Karpas-422 (cell line): ENCODE measurements at places on chromosomes 11 and 22.

- DNase-seq = no peak
- H3K27ac ChIP-seq = no peak overlapping the region
- no peaks in the 10 kb centered on the region for H3K4me1 ChIP-seq
- H3K27me3 ChIP-seq = no peaks in the 10 kb centered on the region
Measured at GRCh38 chr11:67057205-67057672, 592 bp downstream of the RHOD start.

DNA sequence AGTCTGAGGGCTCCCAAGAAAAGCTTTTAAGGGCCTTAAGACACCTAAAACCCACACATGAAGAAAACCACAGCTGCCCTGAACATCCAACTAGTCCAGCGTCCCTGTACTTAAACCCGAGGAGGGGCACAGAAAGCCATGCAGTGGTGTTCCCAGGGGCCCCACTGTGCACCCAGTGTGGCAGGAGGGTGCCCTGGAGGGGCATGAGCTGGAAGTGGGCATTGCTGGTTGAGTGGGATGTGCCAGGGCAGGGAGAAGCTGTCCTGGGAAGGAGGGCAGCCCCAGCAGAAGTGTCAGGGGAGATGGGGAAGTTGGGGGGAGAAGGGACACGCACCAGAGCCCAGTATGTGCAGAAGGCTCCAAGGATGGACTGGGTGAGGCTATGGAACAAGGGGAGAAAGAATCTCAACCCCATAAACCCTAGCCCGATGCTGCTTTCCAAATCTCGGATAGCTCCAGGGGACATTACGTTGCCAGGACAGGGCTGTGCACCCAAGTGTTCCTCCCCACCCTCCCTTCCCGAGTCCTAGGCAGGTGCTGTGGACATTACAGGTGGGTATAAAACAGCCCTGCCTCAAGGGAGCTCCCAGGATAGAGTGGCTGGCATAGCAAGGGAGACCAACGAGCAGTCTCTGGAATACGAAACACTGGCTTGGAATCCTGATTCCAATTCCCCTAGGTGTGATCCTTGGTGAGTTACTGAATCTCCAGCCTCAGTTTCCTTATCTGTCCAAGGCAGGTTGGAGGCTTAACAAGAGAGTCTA is 44.2 kb downstream of the SHANK2 start:
- no peaks in the 10 kb centered on the region for H3K27me3 ChIP-seq
- no peaks in the 10 kb centered on the region for H3K4me1 ChIP-seq
- DNase-seq = no peak
- H3K27ac ChIP-seq = no peak overlapping the region
- H3K36me3 ChIP-seq = no peaks in the 10 kb centered on the region

DNA sequence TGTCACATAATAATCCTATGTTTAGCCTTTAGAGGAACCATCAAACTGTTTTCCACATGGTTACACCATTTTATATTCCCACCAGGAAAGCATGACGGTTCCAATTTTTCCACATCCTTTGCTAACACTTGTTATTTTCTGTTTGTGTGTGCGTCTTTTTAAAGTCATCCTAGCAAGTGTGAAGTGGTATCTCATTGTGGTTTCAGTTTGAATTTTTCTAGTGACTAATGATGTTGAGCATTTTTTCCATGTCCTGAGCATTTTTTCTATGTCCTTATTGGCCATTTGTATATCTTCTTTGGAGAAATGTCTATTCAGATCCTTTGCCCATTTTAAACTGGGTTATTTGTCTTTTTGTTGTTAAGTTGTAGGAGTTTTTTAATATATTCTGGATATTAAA is 53.7 kb upstream of the DEPDC7 start:
- H3K36me3 ChIP-seq = peaks cover 57% of the 10 kb centered on the region
- H3K4me3 ChIP-seq = no peak overlapping the region
- no peaks in the 10 kb centered on the region for H3K4me1 ChIP-seq
- no peak overlapping the region for H3K27ac ChIP-seq

DNA sequence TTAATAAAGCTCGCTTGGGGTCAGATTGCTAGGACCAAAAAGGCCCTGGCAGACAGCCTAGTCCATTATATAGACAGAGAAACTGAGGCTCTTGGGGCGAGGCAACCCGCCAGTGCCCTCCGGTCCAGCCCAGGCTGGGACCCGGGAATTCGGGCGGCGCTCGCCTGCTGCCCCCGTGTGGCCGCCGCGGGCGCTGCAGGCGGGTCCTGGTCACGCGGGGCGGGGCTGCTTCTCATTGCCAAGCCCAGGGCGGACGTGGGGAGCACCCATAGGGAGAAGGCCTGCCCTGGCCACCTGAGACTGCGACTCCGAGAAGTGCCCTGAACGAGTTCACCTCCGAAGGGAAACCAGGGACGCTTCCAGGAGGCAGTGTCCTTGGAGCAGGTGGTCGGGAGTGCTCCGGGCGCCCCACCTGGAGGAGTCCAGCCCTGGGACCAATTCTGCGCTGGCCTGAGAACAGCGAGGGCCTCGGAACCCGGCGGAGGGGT is 36.0 kb upstream of the CSNK1E start:
- peak; percentile 81 for DNase-seq
- no peaks in the 10 kb centered on the region for H3K36me3 ChIP-seq
- H3K4me3 ChIP-seq = no peak overlapping the region
- H3K27me3 ChIP-seq = no peaks in the 10 kb centered on the region
- H3K4me1 ChIP-seq = no peaks in the 10 kb centered on the region

DNA sequence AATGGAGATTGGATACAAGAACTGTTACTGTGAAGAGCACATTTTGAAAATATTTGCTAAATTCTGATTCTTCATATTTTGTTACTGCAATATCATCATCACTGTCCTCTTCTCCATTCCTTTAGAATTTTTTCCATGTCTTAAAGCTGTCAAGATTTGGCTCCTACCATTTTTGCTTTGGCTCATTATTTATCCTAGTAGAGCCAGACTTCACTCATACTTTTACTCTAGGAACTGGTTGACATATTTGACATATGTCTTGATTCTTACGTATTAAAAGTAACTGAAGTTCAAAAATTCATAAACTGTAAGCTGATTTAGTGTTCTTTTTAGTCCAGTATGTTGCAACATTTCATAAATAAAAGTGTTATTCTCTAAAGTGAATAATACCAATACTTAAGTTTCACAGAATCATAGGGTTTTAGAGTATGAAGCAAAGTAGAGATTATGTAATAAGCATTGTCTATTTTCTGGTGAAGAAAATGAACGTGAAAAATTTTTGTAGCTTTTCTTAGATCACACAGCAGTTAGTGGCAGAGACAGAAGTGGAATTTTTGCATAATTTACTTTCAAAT is 225.6 kb downstream of the TMEM135 start:
- peak overlapping the region; percentile 1 for H3K27ac ChIP-seq
- no peaks in the 10 kb centered on the region; the same call in 1 of the 2 replicates for H3K36me3 ChIP-seq
- no peak overlapping the region for H3K4me3 ChIP-seq
- peaks cover 33% of the 10 kb centered on the region for H3K4me1 ChIP-seq
- DNase-seq = no peak
- no peaks in the 10 kb centered on the region for H3K27me3 ChIP-seq

DNA sequence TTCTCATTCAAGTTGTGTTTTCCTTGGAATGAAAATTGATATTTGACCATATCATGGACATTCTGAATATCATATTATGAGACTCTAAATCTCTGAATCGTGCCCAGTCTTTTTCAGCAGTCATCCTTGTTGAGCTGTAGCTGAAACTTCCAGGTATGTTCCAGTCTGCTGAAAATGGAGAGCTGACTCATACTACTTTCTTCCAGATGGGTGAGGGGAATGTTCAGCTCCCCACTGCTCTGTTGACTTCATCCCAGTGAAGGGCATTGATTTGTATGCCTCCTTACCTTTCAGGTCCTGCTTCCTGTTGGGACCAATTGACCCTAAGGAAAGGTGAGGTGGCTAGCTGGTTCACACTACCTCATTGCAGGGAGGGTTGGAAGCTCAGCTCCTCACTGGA is 3.5 kb downstream of the OR5P2 start:
- H3K27me3 ChIP-seq = no peaks in the 10 kb centered on the region
- no peak overlapping the region for H3K4me3 ChIP-seq
- H3K4me1 ChIP-seq = no peaks in the 10 kb centered on the region
- no peak for DNase-seq
- H3K36me3 ChIP-seq = no peaks in the 10 kb centered on the region
- no peak overlapping the region for H3K27ac ChIP-seq

DNA sequence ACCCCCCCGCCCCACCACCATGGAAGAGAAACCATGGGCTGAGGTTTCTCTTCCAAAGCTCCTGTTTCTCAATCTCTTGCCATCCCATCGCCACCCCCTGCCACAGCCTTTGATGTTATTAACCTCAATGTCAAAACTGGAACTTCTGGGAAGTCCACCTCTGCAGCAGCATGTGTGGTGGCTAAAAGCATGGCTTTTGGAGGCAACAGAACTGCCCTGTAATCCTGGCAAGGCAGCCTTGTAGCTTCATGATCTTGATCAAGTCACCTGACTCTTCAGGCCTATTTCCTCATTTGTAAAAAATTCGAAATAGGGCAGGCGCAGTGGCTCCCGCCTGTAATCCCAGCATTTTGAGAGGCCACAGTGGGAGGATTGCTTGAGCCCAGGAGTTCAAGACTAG is 3.5 kb upstream of the COX8A start:
- H3K4me3 ChIP-seq = no peak overlapping the region
- no peaks in the 10 kb centered on the region for H3K27me3 ChIP-seq
- H3K27ac ChIP-seq = no peak overlapping the region
- H3K36me3 ChIP-seq = peaks cover under 1% of the 10 kb centered on the region; the same call in 1 of the 2 replicates

DNA sequence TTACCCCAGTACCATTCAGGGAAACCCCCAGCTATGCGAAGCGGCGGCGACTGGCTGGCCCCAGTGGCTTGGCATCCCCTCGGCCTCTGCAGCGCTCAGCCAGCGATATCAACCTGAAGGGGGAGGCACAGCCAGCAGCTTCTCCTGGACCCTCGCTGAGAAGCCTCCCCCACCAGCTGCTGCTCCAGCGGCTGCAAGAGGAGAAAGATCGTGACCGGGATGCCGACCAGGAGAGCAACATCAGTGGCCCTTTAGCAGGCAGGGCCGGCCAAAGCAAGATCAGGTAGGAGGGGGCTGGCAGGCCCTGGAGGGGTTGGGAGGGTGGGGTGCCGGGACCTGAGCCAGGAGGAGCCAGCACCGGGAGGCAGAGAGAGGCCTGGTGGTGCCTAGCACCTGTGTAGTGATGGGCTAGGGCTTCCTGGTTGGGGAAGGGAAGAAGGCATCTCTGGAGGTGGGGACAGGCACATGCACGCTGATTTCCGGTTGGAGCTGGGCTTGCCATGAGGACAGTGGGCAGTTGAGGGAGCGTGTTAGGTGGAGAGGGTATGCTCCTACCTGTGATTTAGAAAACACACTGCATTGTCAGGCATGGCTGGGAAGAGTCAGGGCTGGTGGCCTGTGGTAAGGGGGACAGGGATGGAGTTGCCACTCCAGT is 22.3 kb downstream of the SHANK3 start:
- DNase-seq = no peak
- H3K36me3 ChIP-seq = no peaks in the 10 kb centered on the region
- H3K27me3 ChIP-seq = no peaks in the 10 kb centered on the region
- no peak overlapping the region for H3K27ac ChIP-seq
- H3K4me3 ChIP-seq = no peak overlapping the region

DNA sequence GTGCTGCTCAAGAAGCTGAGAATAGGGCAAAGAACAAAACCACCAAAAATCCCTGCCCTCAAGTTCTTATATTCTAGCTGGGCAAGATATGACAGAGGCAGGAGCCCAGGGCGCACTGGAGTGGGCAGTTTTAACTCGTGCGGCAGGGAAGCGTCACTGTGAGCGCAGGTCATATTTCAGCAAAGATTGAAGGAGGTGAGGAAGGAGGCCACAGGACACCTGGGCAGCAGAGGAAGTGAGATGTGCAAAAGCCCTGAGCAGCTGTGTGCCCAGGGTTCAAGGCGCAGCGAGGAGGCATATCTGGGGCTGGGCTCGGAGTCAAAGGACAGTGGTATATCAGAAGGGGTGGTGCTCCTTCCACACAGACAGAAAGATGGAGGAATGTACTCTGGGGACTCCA is 13.5 kb downstream of the KCNC1 start:
- H3K36me3 ChIP-seq = no peaks in the 10 kb centered on the region
- no peak overlapping the region for H3K27ac ChIP-seq
- H3K4me1 ChIP-seq = no peaks in the 10 kb centered on the region
- no peak overlapping the region for H3K4me3 ChIP-seq
- no peak for DNase-seq

DNA sequence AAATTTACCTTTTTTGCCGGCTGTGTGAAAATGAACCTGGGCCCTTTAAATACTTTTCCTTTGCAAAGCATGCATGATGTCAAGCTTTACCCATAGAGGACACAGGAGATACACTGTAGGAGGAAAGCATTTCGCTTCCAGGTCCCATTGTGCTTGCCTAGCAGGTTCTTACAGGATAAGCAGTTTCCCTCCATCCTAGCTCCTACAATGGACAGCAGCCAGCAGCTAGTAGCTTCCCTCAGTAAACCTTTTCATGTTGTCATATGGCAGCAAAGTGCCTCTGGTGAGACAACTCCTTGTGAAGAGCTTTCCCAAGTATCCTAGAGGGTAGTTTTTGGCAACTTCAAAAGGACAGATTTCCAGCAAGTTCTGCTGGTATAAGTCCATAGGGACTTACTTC is 78.4 kb downstream of the RBFOX2 start:
- no peak for DNase-seq
- H3K4me1 ChIP-seq = no peaks in the 10 kb centered on the region
- H3K36me3 ChIP-seq = no peaks in the 10 kb centered on the region
- no peaks in the 10 kb centered on the region for H3K27me3 ChIP-seq

GRCh38 chr11:15810525-15810924 is 545.8 kb downstream of the SOX6 start:
- H3K4me1 ChIP-seq = no peaks in the 10 kb centered on the region
- no peak for DNase-seq
- no peak overlapping the region for H3K4me3 ChIP-seq
- H3K36me3 ChIP-seq = no peaks in the 10 kb centered on the region
- no peak overlapping the region for H3K27ac ChIP-seq
- H3K27me3 ChIP-seq = no peaks in the 10 kb centered on the region

DNA sequence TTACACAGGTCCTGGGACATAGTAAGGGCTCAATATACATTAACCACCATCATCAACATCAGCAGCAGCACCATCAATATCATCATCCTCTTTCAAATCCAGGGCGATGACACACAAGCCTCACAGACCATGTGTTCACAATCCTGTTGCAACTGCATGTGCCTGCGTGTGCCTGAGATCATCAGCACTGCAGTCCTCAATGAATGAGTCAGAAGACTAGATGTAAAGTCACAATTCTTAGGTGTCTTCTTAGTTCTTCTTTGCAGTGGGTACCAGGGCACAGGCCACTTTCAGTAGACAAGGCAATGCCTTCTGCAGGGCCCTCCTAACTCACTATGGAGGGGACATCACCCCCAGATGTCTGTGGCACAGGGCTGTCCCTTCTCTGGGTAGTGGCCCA is 111.1 kb downstream of the MYO18B start:
- DNase-seq = no peak
- no peak overlapping the region for H3K4me3 ChIP-seq
- H3K27ac ChIP-seq = no peak overlapping the region
- no peaks in the 10 kb centered on the region for H3K27me3 ChIP-seq
